Amniotic epithelial cell (primary cell): ENCODE measurements at places on chromosomes 2 and 18.

DNA sequence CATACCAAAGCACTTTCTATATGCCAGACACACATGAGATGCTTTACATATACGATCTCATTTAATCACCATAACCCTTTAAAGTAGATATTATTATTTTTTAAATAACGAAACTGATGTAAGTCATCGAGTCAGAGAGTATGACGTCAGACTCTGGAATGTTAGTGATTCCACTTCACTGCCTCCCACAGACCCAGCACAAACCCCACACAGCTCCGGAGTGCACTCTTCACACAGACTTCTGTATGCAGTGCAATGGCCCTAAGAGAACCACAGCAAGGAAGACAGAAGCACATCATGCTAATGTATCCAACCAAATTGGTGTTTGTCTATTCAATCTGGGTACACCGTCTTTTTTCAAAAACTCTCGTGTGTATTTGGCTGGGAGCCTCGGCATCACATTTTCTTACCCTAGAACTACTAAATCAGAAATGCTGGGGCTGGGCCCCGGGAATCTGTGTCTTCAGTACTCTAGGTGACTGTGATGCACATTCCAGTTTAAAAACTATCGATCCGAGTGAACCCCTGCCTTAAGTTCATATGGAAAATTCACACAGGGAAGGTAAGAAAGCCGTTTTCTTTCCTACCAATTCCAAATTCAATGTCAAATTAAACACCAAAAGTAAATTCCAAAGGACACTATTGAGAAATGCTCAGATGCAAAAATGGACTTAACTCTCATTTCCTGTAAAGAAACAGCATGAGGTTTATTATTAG, 117.7 kb upstream of the ACVR1C start:
- DNase-seq, result peak; percentile 84

DNA sequence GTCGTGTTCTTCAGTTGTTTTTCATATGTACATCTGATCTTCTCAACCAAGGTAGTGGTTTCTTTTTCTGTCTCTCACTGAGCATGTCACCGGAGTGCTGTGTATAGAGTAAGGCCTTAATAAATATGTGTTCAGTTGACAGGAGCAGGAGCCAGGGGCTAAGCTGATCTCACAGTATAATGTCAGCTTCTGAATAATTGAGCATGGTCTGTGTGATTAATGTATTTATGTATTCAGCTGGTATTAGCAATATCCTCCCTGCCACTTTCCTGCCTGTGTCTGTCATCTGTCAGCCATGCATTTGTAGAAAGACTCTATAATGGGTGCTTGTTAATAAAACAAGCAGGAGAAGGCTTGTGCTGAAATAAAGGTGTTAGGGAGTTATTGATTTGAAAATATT, 198.9 kb downstream of the ADCYAP1 start:
- no peak for DNase-seq

DNA sequence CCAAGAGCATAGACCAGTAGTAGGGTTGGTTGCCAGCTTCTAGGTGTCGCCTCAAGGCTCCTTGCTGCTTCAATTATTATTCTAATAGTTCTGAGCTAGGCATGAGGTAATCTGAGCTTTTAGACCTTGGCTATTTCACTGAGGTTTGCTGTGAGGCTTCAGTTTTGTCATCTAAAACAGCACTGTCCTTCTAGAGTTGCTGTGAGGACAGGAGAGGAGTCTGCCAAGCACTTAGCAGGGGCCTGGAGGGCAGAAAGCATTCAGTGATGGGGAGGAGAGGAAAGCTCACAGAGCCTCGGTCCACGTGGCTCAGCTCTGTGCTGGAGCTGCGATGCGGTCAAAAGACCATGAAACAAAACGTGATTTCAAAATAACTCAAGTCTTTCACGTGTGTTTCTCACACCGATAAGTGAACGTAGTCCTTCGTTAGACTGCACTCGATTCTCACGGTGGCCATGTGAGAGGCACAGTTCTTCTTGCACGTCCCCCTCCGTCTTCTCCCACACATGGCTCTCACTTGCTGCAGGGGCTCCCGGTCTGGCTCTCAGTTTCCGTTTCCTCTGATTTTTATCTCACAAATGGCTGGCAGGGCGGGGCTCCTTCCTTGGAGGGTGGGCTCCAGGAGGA, 113.7 kb downstream of the B3GNT2 start:
- DNase-seq, result no peak

DNA sequence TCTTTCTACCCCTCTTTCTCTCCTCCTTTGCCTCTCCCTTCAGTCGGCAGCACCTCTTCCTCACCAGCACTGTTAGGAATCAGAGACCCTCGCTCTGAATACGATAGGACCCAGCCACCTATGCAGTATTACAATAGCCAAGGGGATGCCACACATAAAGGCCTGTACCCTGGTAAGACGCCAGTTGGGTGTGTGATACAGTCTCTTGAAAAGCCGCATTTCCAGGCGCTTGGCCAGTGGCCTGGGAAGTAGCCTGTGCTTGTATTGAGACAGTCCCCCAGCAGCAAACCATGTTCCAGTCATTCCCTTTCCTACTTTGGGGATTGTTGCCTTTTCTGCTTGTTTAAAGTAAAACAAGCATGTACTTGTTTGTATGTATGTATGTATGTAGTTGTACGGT, 118.4 kb upstream of the DAPL1 start:
- no peak for DNase-seq
